NCI-H446 treated with DMSO at 0.1 percent for 48 hours (cell line): ENCODE measurements at places on chromosomes 1 and 21.

DNA sequence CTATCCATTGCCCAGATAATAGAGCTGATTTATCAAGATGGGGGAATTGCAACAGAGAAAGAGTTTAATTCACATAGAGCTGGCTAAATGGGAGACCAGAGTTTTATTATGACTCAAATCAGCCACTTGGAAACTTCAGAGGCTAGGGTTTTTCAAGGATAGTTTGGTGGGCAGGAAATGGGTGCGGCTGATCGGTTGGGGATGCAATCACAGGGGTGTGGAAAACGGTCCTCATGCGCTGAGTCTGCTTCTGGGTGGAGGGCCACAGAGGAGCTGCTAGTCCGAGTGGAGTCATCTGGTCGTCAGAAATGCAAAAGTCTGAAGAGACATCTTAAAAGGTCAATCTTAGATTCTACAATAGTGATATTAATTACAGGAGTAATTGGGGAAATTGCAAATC, 32.0 kb upstream of the FAM89A start:
- no peak for DNase-seq

DNA sequence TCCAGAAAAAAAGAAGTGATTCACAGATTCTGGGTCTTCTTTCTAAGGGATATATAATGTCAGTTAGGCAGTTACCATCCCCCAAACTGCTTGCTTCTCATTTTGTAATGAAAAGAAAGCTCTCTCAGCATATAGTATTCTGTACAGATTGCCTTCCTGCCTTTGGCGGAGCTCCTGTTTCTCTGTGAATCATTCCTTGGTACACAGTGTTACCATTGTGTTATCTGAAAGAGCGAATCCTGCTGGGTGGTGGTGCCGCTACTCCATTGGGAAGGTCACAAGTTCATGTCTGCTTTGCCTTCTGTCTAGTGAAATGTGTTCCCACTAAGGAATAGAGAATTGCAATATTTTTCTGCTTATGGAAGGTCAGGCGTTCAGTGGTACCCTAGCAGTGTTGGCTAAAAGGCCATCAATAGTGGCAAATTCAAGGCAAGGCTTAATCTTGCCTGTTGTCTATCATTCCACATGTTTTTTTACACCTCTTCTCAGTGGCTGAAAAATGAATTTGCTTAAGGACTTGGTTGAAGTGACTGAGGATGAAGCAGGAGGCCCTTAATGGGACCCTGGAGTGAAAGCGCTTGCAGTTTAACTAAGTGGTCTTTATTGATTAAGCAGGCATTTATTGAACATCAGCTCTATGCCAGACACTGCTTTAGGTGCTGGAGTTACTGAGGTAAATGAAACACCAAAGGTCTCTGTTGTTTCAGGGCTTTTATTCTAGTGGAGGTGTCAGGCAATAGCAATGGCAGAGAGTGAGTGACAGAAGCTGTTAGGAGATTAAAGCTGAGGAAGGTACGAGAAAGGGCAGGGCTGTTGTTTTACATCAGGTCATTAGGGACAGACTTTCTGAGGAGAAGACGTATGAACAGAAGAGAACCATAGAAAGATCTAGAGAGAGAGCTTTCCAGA, 186.7 kb downstream of the PDE4B start:
- peak; percentile 49 for DNase-seq

GRCh38 chr1:53678938-53679825, 59.8 kb downstream of the GLIS1 start:
- DNase-seq = no peak

- no peak for DNase-seq
Observed at GRCh38 chr21:42579456-42580075, 65.9 kb downstream of the SLC37A1 start.

DNA sequence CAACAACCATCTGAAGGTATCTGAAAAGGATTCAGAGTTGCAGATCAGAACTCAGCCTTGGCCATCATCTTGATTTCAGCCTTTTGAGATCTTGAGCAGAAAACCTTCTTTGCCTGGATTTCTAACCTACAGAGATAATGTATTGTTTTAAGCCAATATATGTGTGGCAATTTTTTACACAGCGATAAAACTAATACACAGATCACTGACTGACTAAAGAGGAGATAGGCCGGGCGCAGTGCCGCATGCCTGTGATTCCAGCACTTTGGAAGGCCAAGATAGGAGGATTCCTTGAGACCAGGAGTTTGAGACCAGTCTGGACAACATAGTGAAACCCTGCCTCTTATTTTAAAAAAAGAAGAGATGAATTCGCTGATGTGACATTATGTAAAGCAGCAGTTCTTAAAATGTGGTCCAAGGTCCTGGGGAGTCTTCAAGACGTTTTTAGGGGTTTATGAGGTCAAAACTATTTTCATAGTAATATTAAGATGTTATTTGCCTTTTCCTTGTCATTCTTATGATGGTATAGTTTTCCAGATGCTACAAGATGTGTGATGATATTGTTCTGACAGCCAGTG, 50.1 kb upstream of the CNN3 start:
- DNase-seq = no peak

DNA sequence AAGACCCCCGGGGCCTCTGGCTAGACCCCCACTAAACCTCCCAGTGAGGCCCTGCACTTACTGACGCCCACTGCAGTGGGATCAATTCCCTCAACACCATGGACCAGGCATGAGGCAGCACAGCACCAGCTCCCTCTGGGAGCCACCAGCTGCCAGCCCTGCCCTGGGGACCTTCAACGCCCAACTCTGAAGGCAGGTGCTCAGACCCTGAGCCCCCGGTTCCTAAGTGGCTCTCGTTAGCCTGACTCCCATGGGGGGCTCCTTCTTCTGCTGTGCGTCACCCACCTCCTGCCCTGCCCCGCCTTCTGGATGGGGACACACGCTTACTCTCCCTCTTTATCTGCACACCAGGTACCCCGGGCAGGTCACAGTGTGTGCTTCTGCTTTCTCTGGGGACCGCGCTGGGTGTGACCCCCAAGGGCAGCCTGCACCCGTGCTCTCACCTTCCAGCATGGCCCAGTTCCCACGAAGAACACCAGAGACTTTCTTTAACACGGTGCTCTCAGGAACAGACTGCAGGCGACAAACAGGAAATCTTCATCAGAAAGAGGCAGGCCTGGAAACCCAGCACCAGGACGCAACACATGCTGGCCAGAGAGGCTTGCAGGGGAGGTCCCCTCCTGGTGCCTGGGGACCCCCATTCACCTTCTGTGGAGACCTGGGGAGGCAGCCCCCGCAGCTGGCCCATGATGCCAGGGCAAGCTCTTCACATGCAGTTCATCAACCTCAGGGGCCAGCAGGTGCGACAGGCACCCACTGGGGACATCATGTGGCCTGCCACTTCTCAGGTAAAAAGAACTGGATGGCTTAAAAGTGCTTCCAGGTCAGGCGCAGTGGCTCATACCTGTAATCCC, 27.3 kb downstream of the WDR4 start:
- DNase-seq = no peak

- no peak for DNase-seq
Observed at GRCh38 chr1:183806125-183806524, 1.2 kb downstream of the RGL1 start.

- no peak for DNase-seq
Observed at GRCh38 chr1:41977326-41977725, 58.6 kb upstream of the HIVEP3 start.

DNA sequence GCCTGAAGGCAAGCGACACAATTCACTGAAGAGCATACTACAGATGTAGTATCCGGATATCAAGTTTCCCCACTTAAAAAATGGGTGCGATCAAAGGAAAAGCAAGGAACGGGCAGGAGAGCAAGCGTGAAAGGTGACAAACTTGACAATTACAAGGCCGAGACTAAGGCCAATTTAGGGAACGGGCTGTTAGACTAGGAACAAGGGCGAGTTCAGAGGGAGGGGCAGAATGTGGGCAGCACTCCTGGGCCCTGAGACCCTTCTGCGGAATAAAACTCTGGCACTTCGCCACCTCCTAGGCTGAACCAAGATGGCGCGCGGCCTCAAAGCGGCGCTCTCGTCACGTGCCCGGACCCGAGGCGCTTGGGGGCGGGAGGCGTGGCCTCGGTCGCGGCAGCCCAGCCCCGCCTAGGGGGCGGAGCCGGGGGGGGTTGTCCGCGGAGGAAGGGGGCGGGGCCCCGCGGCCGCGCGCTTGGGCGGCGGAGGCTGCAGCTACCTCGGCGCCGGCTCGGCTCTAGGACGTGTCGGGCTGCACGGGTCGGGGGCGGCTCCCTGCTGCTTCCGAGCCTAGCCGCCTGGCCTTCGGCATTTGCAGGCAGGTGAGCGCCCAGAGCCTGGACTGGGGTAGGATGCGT, at the start of gene PPFIA4:
PPFIA4 (plus strand) TSS at position 461 of the 635 bp plus-strand sequence. CDS start 12,518 bp downstream, outside the sequence.
- peak; percentile 74 for DNase-seq

GRCh38 chr1:197763307-197763706, 12.0 kb downstream of the DENND1B start:
- no peak for DNase-seq

DNA sequence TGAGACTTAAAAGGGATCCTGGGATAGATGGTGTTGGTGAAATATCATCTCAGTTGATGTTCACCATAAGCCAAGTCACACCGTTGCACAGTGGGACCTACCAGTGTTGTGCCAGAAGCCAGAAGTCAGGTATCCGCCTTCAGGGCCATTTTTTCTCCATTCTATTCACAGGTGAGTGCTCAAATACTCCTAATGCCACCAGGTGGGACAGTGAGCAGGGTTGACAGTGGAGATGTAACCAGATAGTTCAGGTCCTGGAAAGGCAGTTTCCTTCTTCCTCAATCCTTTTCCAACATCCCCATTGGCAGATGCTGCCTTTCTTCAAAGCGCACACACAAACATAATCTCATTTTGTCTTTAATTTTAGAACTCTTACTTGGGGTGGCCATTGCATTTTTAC, 11.6 kb downstream of the CD160 start:
- DNase-seq = no peak

DNA sequence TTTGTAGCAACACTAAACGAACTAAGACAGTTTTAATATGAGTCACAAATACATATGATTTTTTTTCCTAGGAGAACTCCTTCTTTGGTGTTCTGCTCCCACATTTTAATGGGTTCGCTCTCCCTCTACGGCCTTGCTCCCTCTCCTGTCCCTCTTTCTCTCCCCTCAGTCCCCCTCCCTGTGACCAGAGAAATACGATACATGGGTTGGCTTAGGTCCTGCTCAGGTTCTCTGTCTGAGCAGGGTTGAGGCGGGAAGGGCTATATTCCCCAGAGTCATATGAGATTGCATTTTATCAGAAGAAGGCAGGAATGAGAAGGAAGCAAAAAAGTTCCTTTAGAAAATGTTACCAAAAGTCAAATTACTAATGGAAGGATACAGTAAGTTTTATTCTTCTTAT, 44.6 kb downstream of the UBE2U start:
- DNase-seq = no peak

DNA sequence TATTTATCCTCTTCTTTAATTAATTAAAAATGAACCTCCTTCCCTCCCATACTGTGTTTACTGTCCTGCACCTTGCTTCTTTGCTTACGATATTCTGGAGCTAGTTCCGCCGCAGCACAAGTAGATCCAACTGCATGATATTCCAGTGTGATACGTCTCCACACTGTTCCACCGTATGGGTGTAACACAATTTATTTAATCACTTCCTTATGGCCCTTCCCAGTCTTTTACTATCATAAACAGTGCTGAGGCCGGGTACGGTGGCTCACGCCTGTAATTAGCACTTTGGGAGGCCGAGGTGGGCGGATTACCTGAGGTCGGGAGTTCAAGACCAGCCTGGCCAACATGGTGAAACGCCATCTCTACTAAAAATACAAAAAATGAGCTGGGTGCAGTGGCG, 25.7 kb downstream of the CNST start:
- DNase-seq = no peak

GRCh38 chr1:51863384-51863783, 15.1 kb downstream of the NRDC start:
- no peak for DNase-seq

GRCh38 chr1:203072002-203072602, 13.7 kb downstream of the MYOG start:
- no peak for DNase-seq

- no peak for DNase-seq
Observed at GRCh38 chr1:3543076-3544039, 68.0 kb downstream of the MEGF6 start.

- DNase-seq = no peak
Observed at GRCh38 chr1:2193514-2194281, 874 bp downstream of the FAAP20 start.

DNA sequence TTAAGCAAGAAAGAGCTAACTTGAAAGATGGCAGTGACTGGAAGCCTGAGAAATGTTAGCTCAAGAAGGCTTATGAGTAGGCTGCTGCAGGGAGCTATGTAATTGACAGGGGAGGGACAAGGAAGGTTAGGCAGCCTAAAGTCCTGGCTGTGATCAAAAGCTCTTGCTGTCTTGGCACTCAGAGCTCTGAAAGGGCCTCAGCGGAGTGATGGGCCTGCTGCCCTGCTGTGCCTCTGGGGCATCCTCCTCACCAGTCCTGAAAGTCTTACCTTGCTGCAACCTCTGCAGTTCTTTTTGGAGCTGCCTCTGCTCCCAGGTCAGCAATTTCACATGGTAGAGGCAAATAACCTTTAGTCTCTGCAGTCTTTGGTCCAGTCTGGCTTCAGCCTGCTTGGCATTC, 1.8 kb downstream of the CCDC190 start:
- DNase-seq = no peak

GRCh38 chr1:184843732-184844495, 89.3 kb upstream of the EDEM3 start:
- DNase-seq = no peak

DNA sequence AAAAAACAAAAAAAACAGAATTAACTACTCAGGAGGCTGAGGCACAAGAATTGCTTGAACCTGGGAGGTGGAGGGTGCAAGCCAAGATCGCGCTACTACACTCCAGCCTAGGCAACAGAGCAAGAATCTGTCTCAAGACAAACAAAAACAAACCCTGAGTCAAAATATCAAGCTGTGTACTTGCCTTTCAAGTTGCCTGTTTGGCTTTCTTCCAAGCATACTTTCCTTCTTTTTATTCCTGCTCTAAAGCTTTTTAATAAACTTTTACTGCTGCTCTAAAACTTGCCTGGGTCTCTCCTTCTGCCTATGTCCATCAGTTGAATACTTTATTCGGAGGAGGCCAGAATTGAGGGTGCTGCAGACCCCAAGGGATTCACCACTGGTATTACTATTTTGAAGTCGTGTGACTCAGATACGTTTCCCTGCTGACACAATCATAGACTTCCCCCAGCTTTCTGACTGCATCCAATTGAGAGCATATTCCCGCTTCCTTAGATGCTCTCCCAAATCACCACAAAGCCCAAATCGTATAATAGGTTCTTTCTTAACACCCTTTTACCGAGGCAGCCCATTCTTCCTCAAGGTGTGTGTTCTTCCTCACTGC, 3.5 kb upstream of the ACBD6 start:
- DNase-seq = no peak

DNA sequence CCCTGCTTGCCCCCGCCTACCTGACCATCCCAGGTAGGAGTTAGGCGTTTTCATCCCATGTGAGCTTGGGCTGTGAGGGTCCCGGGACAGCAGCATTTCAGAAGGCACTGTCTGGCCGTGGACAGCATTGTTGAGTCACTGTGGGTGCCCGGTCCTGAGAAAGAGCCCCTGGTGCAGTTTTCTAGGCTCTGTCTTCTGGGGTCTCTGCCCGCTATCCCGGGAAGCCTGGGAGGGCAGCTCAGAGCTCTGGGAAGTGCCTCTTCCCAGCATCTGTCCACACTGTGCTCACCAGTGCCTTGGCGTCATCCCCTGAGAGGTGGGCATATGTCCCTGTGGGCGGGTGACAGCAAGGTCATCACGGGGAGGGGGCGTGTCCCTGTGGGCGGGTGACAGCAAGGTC, 11.4 kb upstream of the ZNF669 start:
- DNase-seq = no peak

GRCh38 chr1:24390924-24391782, 22.4 kb downstream of the STPG1 start:
- peak; percentile 46 for DNase-seq

GRCh38 chr1:218463194-218464156, 118.3 kb downstream of the TGFB2 start:
- no peak for DNase-seq

GRCh38 chr1:154896771-154897286, 26.7 kb upstream of the KCNN3 start:
- no peak for DNase-seq
